DMS153 (cell line): ENCODE measurements at places on chromosomes 3 and 15.
A peak's percentile ranks its signal among the peaks of the same experiment; 100 is the strongest.

DNA sequence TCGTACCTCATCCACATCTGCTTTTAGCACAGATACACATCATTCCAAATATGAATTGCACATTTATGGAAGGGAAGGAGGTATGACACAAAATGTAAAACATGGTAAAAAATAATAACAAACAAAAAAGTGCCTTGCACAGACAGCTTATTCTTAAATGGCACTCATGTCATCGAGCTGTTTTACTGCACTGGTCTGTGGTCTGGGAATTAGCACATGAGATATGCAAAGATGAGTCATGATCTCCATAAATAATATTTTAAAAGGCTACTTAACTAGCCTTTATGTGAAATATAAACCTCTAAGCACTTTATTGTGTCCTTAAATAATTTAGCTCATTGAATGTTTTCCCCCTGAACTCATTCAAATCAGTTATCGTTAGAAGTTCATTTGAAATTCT is 142.2 kb upstream of the ZNF385D start:
- no peak for DNase-seq

DNA sequence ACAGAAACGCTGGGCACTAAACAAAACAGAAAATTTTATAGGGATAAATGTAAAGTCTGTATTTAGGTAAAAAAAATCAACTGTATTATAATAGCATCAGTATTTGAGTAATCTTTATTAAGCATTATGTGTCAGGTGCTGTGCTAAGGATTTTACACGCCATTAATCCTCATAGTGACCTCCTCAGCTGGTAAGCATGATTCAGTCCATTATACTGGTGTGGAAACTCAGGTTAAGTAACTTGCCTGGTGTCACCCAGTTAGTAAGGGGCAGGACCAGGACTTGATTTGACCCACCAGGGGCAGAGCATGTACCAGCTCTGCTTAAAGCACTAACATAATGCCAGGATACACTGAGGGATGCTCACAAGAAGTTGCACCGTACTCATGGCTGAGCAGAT is 4.8 kb downstream of the MYO5C start:
- no peak for DNase-seq

DNA sequence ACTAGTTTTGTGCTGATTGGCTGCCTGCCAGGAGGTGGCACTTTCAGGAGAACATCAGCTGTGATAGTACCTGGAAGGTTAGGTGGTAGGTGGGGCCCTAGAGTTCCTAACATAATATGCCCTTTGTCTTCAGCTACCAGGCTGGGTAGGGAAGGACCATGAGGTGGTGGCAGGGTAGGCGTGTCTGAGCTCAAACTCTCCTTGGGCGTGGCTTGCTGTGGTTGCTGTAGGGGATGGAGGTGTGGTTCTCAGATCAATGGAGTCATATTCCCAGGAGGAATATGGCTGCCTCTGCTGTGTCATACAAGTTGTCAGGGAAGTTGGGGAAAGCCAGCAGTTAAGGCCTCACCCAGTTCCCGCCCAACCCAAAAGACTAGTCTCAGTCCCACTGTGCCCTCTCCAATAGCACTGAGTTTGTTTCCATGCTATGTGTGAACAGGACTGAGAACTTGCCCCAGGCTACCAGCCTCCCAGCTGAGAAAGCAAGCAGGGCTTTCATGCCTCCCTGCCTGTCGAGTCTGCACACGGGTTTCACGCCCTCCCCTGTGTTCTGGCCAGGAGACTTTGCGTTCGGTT is 107.7 kb downstream of the CHCHD4 start:
- DNase-seq, result no peak

DNA sequence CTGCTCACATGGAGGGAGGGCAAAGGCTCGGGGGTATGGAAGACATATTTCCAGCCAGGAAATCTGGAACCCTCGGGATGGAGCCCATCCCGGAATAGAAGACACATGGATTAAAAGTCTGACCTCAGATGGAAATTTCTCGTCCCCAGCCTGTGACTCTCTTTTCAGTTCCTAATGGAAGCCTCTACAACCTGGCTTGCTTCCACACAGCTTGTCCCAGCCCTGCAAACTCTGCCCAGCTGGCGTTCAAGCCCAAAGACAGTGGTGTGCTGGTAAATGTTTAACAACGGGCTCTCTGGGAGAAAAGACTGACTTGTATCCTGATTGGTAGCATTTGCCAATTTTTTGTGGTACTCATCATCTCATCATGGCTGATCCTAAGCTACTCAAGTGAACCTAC is 35.6 kb upstream of the TLE3 start:
- DNase-seq, result no peak

GRCh38 chr15:28097656-28098359 is 1.3 kb downstream of the OCA2 start:
- DNase-seq, result no peak

GRCh38 chr3:108190346-108190745 is 31.9 kb downstream of the IFT57 start:
- no peak for DNase-seq

- DNase-seq, result peak; percentile 14
Observed at GRCh38 chr15:71800835-71801745, 9.3 kb upstream of the NR2E3 start.

- no peak for DNase-seq
Observed at GRCh38 chr3:8406479-8406878, 95.1 kb upstream of the LMCD1 start.

DNA sequence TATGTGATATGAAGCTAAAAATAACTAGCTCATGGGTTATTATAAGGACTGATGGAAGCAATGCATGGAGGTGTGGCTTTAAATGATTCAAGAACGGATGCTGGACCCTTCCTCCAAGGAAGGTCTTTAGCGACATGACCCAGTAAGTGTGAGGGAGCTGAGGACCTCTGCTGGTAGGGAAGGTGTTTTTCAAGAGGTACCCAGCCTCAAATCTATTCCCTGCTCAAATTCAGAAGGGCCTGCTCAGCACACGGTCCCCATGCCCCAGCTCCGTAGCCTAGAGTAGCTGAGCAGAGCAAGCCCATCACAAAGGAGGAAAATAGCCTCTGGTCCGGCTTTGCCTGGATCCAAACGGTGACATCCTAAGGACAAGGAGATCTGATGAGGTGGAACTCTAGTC is 266.2 kb upstream of the IGF1R start:
- no peak for DNase-seq

DNA sequence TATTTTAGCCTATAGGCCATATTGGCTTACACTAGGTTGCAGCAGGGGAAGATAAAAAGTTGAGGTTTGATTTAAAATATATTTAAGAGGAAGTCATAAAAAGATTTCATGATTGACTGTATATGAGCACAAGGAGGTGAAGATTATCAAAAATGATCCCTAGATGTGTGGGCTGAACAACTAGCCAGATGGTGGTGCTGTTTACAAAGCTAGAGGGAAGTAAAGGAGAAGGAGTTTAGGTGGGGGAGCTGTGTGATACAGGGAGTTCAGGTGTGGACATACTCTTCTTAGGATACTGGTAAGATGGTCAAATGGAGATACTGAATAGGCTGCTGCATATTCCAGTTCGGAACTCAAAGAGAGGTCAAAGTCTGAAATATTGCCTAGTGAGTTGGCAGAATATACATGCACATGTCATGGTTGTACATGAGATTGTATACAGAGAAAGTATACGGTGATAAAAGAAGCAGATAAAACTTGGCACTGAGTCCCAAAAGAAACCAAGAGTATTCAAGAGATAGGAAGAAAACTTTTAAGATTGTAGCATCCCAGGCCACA is 727.8 kb downstream of the NLGN1 start:
- DNase-seq, result peak; percentile 62

DNA sequence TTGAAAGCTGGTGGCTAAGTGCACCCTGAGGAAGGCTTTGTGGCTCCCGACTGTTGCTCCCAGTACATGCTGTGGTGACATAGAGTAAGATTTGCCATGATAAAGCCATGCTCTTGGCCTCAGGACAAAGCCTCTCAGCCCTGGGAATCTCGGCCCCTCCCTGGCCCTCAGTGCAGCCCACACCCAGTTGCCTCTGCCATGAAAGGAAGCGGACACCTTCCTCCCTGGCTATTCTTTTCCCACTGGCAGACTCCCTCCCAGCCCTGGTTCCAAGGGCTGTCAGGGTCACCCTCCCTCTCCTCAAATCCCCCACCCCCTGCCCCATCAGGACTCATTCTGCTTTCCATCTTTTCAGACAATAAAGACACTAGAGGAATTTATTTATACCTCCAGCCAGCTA is 119.8 kb upstream of the NEO1 start:
- no peak for DNase-seq

DNA sequence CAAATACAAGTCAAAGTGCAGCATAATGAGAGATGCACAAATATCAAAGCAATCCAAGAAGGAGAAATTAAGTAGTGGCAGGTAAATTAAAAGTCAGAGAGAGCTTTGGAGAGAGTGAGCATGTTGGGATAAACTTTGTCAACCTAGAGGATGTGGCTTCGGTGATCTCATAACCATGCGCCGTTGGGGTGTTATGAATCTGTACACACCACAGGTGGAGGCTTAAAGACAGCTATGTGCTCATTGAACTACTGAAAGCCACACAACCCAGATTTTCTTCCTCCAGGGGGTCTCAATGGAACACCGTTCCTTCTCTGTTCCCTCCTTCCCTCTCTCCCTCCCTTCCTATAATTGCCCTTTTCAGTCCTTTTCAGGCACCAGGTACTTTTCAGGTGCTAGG is 52.0 kb downstream of the SUCNR1 start:
- no peak for DNase-seq

DNA sequence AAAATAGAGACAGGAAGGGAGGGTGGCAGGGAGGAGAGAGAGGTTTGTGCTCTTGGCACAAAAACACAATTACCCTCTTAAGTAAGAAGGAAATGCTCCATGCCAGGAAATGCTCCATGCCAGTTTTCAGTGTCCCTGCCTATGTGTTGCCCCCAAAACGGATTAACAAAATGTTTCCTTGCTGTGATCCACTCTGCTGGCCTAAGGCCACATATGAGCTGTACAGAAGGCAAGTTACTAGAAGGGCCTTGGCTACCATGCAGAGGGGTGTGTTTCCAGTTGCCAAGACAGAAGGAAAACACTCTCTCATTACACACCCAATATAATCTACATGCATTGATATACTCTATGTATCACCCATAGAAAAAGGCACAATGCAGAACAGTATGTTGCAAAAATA is 98.2 kb upstream of the PTPRG start:
- no peak for DNase-seq

GRCh38 chr3:69568951-69569350 is 170.3 kb upstream of the MITF start:
- no peak for DNase-seq

GRCh38 chr3:38027466-38028465 is 1.7 kb downstream of the PLCD1 start:
- DNase-seq, result no peak

- no peak for DNase-seq
Observed at GRCh38 chr15:67928666-67929065, 88.8 kb upstream of the RNU6-1 start.

- DNase-seq, result no peak
Observed at GRCh38 chr3:36895496-36896409, 49.1 kb downstream of the TRANK1 start.

GRCh38 chr15:80984856-80985255 is 4.8 kb downstream of the MESD start:
- DNase-seq, result no peak

DNA sequence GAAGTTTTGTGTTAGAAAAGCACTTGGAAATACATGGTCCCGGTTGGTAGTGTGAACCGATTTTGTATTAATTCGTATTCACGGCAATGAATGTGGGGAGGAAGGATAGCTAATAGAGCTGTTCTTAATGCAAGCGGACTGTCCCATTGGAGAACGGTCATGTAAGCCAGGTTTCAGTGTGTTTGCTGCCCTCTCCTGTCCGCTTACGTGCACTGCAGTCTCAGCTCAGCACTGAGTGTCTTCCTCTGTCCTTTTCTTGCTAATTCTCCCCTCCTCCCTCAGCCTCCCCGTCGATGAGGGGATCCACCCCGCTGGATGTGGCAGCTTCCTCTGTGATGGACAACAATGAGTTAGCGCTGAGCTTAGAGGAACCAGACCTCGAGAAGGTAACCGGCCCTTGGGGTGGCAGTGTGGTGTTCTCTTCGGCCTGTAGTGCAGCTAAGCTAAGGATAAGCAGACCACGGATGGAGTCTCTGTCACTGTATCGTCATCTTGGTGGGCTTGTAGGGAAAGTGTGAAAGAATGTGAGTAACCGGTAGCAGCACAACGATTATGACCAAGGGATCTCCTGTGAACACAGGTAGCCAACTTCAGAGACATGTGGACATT is 267.5 kb upstream of the CHRM5 start:
- peak; percentile 4 for DNase-seq

GRCh38 chr15:47486040-47486439 is 231.3 kb upstream of the SEMA6D start:
- DNase-seq, result no peak

DNA sequence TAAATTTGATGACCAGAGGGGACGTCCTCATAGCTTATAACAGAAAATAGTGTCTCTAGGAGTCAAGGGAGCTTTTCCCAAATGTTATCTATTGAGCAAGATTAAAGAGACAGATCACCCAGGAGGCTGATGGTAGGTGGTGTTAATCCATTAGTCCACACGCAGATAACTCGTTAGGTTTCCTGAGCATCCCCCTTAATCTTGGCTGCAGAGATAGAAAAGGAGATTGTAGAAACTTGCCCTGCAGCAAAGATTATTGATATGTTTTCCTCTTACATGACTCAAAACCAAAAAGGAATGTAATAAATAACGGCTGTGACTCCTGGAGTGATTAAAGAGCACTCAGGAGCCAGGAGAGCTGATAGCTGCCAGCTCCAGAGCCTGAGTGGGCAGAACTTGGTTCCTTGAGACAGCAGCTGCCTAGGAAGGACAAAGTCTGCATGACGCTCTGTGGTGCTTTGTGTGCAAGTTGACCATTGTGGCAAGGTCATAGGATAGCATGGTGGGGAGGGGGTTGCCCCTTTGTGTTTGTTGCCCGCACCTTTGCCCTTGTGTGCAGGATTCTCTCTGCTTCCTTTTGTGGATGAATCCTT is 234.8 kb downstream of the PTPRG start:
- DNase-seq, result no peak

DNA sequence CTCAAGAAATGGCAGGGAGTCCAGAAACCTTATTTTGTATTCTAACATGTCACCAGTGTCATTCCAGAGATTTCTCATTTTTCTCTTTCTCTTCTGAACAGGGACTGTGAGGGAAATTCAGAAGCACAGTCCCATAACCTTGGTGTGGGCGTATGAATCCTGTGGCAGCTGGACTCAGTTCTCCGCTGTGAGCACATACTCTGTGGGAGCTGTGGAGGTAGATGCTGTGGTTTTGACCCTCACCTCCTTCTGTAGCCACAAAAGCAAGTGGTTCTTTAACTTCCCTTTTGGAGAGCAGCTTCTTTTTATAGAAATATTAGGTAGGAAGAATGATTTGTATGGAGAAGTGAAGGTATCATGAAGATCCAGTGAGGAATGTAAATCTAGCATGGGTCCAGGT is 13.4 kb downstream of the TMEM207 start:
- no peak for DNase-seq
